ENCODE measurements at places on chromosomes 5 and 9.
A peak's percentile ranks its signal among the peaks of the same experiment; 100 is the strongest.

DNA sequence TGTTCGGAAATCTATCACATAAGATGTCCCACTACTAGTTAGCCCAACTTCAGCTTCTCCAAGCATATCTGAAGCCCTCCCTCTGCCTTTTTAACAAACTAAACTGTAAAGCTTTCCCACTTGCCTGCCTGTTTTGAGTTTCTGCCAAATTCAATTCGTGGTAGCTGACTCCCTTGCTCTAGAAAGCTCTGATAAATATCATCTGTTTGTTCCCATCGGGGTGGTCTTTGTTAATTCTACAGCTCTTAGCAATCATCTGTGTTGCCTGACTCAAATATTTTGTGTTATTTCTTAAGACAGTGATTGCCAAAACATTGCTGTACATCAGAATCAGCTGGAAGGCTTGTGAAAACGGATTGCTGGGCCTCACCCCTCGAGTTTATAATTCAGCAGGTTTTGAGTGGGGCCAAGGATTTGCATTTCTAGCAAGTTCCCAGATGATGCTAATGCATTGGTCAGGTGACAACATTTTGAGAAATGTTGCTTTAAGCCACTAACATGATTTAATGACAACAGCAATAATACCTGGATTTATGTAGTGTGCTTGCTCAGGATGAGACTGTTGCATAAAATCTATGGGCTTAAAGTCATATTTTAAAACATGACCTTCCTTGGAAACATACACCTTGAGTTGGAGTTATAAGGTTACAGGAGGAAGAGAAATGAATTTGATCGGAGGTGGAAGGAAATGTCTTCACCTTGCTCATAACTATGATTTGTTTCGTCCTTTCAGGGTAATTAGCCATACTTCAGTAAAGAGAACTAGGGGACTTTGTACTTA lies 631.9 kb downstream of the PSAT1 start:
- DNase-seq = no peak

DNA sequence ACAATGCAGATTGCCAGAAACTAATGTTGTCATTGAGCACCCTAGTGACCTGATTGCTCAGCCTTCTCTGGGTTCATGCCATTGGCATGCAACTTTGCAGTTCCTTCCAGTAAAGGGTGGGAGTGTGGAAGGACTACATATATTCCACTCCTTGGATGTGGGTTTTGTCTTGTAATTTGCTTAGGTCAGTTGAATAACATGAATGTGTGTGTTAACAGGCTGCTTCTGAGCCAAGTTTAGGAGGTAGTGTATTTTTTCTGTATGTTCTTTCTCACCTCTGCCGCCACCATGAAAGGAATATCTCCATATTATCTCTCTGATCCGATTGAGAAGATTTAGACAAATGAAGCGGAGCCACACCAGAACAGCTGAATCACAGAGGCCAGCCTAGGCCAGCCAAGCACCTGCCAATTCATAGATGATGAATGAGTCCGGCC lies 1929.6 kb upstream of the CDH6 start:
- no peak for DNase-seq

- no peak for DNase-seq
Observed at GRCh38 chr9:97406620-97407177, 5.2 kb upstream of the TDRD7 start.

- DNase-seq = peak; percentile 37
Observed at GRCh38 chr5:151214614-151215545, 9.0 kb downstream of the CCDC69 start.

GRCh38 chr5:131067636-131068035 lies 97.4 kb downstream of the HINT1 start:
- DNase-seq = no peak

DNA sequence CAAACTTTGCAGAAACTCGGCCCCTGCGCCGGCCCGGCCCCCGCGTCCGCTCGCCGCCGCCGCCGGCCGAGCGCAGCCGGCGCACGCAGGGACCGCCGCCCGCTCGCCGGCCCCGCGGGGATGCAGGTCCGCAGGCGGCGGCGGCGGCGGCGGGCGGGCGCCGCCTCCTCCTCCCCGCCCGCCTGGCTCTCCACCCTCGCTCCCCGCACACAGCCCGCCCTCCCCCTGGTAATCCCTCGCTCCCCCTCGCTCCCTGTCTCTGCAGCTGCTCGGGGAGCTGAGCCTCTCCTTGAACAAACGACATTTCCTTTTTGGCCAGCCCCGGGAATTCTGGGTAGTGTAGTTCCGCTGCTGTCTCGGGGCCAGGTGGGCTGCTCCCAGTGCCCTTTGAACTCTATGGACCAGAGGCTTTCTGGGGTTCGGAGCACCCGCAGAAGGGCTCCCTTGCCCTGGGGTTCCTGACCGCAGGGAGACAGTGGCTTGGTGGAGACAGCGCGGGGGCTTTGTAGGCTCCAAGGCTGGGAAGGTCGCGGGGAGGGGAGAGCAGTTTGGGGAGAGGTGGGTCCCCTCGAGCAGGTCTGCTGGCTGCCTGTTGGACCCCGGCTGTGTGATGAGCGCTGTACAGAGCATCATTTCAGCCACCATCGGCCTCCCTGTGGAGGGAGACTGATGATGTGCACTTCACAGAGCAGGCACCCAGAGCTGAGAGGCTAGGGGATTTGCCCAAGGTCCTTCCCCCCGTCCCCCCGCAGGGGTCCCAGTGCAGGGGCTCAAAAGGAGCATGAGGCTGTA lies 1.8 kb upstream of the FAM78A start:
- peak; percentile 72 for DNase-seq

GRCh38 chr9:88017096-88017495 lies 42.8 kb upstream of the CDK20 start:
- DNase-seq = no peak

DNA sequence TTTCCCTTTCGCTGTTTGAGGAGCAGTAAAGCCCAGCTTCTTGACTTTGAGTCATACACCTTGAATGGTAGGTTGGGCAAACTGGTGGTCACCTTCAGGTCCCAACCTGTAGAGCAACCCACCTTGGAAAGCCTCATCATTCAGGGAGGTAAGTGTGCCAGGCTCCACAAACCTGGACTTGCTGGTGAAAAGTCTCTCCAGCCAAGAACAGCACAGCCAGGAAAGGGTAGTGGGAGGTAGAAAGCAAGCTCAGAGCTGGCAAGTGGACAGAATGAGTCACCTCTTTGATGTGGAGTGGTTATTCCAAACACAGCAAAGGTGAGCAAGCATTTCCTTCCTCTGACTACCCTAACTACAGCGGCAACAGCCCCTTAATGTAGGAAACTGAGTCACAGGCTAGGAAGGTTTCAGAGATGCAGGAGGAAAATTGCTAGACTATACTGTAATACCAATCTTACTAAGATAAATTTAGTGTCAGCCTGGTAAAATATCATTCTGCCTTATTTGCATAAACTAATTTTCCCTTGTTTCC lies 117.5 kb upstream of the MTAP start:
- peak; percentile 31 for DNase-seq

DNA sequence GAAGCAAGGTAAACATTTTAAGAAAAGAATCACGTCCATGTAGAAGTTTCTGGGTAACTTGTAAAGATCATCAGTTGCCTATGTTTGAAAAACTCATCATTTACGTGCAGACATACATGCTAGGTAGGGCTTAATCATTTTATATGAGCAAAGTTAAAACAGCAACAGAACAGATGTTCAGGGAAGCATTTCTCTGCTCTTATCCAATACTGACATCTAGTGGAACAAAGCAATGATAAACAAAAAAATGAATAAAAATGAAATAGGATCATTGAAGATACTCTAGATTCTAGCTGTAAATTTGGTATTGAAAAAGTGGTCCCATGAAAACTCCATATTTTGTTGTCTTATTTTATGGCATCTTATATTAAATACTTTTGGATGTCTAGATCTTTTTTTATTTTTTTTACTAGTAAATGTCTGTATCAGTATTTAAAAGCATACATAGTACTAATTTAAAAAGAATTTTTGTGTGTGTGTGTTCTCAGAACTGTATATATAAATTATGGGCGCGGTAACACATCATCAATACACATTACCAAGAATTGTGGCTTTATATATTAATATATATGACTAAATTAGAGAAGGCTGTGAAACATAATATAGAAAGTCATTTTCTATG lies 1050.2 kb downstream of the CDH12 start:
- DNase-seq = no peak

GRCh38 chr5:131433109-131433508 lies 169.3 kb downstream of the CDC42SE2 start:
- DNase-seq = no peak

DNA sequence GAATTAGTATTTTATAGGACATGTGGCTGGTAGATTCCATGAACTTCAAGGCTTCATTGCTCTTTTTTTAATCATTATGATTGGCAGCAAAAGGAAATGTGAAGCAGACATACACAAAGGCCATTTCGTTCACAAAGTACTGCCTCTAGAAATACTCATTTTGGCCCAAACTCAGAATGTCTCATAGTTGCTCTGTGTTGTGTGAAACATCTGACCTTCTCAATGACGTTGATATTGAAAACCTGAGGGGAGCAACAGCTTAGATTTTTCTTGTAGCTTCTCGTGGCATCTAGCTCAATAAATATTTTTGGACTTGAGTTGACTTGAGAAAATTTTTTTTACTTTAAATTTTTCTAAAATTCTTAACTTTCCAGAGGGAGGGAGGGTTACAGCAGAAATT lies 12.4 kb downstream of the KCNV2 start:
- DNase-seq = no peak

DNA sequence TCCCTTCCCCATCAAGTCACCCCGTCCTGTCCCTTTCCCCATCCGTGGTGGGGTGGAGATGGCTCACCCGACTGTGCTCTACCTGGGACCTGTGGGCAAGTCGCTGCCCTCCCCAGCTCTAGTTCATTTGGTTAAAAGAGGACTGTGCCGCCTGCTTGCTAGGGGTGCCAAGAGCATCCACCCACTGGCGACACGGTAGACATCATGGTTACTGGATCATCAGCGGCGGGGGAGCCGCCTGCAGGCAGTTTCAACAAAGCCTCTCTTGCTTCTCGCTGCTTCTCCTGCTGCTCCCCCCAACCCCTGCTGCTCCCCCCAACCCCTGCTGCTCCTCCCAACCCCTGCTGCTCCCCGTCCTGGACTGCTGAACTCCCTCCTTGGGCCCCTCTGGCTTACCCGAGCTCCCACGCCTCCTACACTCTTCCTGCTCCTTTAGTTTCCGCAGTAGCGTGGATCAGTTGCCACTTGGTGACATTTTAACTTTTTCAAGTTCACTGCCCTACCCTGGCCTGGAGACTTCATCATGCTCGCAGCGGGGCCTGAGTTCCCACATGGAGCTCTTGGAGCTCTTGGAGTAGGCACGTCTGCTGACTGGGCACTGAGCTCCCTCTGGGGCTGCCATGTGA lies 22.0 kb upstream of the SCGB3A1 start:
- no peak for DNase-seq

GRCh38 chr9:133440874-133441273 lies 18.7 kb downstream of the ADAMTS13 start:
- DNase-seq = no peak

DNA sequence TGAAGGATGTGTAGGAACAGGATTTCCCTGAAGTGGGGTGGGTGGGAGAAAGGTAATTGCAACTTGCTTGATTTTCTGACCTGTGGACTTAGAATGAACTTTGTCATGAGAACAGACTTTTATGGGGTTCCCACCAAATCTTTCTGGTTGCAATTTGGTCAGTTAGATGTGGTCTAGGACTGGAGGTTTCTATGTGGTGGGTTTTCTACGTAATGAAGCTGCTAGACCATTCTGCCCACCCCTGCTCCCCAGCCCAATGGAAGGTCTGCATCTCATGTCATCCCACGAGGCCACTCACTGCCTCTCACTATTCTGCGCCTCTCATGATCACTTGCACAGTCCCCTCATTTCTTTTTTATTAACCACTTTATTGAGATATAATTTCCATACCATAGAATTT lies 37.9 kb upstream of the GZMA start:
- no peak for DNase-seq

DNA sequence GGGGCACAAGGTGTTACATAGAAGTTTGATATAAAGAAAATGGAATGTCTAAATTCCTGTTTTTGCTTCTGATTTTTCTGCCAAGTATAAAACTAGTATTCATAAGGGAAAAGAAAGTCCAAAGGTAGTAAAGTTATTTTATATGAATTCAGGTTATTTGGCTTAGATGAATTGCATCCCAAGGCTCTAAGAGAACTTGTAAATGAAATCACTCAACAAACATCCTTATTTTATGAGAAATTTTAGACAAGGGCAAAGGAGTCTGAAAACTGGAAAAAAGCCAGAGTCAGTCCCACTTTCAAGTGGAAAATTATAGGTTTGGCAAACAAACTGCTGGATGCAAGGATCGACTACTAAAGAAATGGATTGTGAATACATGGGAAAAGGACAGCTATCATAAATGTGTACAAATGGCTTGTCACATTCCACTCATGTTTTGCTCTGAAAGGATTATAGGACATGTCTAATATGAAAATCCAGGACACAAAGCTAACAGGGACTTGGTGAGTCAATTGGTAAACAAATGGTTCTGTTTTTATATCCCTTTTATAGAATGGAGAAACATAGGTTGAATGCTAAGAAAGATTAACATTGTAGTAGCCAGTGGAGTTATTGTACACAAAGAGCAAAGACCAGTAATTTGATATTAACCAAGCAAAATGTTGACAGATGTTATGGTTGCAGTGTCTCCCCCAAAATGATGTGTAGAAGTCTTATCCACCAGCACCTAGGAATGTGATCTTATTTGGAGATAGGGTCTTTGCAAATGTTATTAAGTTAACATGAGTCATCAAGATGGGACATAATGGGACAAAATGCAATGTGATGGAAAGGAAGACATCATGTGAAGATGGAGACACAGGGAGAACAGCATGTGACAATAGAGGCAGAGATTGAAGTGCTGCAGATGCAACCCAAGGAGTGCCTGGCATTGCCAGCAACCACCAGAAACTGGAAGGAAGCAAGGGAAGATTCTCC lies 495.7 kb downstream of the TLE1 start:
- DNase-seq = no peak

GRCh38 chr9:103186959-103187358 lies 191.8 kb downstream of the CYLC2 start:
- no peak for DNase-seq

GRCh38 chr5:50958852-50959457 lies 292.5 kb downstream of the PARP8 start:
- DNase-seq = no peak

DNA sequence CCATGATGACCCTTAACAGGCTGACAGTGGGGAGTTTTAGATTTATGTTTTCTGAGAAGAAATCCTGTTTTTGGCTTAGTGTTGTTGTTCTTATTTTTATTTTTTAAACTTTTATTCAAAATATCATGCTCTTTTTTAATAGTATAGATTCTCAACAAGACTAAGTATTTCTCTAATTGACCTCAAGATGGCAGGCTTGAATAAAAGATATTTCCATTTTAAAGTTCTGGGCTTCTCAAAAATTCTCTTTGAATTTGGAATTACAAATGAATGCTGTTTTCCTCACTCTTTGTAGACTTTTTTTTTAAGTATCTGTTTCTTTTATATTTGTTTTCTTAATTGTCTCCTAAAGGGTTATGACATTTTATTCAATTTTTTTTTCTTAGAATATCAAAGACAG lies 50.0 kb upstream of the SH3GL2 start:
- no peak for DNase-seq

DNA sequence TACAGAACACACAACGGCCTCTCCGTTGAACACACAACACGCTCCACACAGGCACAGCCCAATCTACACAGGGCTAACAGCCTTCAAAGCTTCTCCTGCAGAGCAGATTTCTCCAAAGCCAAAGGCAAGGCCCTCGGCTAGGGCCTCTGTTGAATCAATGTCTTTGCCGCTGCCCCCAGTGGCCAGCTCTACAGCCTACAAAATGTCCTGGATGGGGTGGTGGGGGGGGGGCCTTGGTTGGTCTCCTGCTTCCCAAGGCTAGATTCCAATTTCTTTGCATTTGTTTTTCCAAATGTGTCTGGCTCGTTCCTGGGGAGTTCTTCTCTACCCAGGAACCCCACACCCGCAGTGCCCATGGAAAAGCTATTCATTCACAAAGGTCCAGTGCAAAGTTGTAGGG lies 167.2 kb downstream of the PAX5 start:
- no peak for DNase-seq

All from SJSA1 (cell line).